ENCODE measurements at places on chromosomes 7 and 10.

DNA sequence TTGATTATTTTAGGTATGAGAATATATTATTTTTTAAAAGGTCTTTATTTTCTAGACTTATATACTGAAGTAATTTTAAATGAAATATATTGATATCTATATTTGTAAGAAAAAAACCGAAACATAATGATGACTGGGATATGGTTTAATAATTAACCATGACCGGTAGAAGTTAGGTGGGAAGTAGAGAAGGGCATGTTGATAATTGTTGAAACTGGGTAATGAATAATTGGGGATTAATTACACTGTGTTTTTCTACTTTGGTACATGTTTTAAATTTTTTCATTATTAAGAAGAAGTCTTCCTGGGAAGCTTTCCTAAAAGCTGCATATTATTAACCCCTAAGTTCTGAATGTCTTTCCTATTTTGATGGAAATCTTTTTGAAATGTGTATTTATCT, 16.3 kb downstream of the TSPAN12 start:
- no peak for DNase-seq

- no peak for DNase-seq
These were observed 89.3 kb downstream of the BEND7 start for GRCh38 chr10:13439313-13440184.

DNA sequence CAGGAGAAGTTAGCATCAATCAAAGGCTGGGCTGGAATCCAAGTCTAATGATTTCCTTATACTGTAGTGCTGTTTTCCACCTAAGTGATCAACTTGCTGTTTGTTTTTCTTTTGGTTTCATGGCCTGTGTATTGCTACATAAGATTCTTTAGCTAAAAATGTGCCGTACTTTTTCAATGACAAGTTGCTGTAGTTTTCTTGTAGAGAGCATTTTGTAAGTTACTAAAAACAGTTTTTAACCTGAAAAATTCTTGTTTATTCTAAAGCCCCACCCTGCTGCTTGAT, 1.3 kb downstream of the HELLS start:
- no peak for DNase-seq

DNA sequence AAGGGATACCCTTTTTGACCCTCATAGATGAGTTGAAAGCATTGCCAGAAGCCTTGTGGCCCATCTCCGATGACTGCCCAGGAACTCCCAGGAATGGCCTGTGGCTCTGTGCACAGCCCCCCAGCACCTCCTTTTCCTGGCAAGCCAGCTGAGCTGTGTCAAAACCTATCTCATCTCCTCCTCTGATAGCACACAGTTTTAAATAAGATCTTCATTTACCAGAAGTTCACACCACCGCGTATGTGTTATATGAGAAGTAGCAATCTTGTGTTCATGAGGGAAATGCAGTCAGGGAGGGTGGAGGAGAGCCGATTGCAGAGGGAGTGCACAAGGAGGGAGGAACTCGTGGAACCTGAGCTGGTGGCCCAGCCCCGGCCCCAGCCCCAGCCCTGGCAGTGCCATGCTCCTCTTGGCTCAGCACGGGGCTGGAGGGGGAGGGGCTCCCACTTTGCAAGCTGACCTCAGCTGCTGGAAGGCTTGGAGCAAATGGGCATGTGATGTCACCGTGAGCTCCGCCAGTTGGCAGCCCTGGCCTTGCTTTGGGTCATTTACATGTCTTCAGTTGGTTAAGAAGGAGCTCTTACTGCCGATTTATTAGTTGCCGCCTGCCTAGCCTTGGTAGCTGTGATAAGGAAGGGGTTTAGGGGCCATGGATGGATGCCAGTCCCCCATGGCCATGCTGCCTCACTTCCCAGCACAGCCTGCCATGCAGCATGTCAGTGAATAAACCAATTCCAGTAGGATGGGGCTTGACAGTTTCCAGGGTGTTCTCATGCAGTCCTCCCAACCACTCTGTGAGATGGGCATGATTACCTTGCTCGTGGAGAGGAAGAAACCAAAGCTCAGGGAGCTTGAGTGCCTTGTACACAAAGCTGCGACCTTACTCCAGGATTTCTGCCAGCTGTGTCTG, 20.0 kb downstream of the UNC5B start:
- DNase-seq: no peak

GRCh38 chr7:143381427-143382125, 431 bp downstream of the ZYX start:
- DNase-seq: no peak

DNA sequence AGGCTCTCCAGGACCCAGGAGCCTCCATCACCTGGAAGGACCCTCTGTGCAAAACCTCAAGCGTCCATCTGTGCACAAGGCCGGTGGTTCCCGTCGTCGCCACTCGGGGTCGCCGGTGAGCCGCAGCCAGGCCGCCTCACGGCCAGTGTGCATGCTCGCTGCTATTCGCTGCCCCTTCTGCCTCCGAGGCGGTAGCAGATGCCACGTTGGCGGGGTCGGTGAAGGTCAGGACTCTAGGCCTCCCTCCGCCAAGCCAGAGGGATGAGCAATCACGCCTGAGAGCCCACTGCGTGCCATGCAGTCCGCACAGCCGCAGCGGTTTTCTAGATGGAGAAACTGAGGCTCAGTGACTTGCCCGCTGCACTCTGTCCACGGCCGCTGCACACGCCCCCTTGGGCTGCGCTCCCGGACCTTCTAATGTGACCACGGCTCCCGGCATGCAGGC, 5.7 kb downstream of the UPK3B start:
- DNase-seq: peak; percentile 58

DNA sequence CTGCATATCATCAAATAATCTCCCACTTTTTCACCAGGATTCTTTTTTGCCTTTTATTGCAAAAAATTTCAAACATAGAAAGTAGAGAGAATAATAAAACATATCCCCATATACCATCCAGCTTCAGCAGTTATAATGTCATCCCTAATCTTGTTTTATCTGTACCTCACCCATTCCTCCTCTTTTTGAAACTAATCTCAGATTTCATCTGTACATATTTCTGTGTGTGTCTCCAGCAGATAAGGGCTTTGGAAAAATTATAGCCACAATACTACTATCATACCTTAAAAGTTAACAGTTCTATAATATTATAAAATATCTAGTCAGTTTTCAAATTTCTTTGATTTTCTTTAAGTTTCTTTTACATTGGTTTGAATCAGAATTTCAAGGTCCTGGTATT, 7.6 kb upstream of the ENTPD1 start:
- DNase-seq: no peak

DNA sequence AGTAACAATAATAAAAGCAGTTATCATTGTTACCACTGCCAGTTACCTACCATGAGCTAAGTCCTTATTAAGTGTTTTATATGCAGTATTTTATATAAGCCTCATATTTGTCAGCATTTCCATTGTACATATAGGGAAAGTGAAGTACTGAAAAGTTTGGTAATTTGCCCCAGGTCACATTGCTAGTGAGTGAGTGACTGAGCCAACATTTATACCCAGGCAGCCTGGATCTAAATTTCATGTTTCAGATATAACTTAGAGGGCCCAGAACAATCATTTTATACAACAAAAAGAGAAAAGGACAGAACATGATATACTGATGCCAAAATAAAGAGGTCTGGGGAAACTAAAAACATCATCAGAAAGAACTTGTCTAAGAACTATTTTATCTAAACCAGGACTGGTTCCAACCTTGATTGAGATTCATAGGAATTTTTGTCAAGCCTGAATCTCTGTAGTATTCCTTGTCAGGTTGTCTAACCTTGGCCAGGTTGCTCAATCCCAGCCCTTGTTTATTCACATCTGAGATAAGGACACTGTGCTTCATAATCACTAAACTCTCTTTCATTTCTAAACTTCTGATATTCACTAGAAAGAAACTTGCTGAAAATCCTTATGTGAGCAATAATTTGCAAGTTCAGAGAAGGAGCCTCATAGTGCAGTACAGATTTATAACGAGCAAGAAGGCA, 308.2 kb downstream of the IPMK start:
- no peak for DNase-seq

All from activated CD4-positive, alpha-beta T cell treated with anti-CD3 and anti-CD28 coated beads, Interleukin-2, Interleukin-6, amounts not matched to agents 100 ng/mL and 50 ng/mL, durations not matched to agents 16 hours and 8 hours (primary cell).